ENCODE measurements at places on chromosomes 6 and 20.

DNA sequence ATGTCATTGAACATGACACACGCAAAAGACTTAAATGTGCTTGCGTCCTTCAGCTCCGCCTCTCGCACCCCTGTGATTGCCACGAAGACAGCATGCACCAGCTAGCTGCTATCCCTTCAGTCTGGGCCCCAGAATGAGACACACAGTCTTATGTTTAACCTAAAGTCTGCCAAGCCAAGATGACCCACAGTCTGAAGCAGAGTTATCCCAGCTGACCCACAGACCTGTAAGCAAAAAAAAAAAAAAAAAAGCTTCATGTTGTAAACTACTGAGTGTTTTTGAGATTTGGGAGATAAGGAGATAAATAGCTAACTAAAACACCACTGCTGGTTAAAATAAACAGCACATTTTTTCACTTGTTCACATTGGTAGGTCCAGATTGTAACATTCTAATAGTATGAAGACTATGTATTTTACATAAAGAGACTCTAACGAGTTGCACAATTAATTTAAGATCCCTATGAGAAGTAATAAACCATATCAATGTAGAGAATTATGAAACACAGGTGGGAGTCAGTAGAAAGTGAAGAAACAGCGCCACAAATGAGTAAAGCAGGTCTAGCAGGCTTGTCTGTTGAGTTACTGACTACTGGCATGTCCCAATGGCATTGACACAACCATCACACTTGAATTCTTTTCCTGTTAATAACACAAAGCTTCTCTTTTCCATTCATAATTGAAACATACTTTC, 47.4 kb upstream of the CCDC28A start:
- DNase-seq = peak; percentile 43

- DNase-seq = no peak
These were observed 34.4 kb downstream of the DSE start for GRCh38 chr6:116405138-116405537.

DNA sequence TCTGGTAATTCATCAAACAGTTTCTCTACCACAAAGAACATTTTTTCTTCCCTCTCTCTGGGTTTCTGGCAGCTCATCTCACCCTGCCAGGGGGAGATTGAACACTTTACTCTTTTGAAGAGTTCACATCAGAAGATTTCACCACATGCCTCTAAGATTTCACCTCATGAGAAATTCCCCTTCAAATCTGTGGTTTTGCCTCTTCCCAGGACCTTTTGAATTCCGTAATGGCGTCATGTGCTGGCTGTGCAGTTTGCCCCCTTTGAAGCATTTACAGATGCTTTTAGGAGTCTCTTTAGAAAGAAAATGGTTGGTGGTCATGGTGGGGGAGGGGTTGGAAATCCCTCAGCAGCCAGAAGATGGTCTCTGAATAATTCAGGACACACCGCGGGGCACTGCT, 486.1 kb downstream of the QKI start:
- DNase-seq = peak; percentile 4

DNA sequence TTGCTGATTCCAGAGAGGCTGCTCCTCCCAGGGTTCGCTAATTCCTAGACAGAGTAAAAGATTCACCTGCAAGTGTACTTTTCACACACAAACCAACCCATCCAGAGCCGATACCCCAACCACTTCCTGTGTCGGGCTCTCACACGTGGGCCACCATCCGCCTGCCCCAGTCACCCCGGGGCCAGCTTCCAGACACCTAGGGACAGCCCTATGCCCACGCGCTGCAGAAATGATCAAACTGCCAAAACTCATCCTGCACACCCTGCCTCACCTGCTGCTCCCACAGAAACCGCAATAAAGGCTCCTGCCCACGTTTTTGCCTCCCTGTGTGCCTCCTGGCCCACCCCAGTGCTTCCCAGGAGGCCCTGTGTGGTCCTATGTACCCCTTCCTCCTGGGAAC, 59.5 kb downstream of the PSMG4 start:
- no peak for DNase-seq

DNA sequence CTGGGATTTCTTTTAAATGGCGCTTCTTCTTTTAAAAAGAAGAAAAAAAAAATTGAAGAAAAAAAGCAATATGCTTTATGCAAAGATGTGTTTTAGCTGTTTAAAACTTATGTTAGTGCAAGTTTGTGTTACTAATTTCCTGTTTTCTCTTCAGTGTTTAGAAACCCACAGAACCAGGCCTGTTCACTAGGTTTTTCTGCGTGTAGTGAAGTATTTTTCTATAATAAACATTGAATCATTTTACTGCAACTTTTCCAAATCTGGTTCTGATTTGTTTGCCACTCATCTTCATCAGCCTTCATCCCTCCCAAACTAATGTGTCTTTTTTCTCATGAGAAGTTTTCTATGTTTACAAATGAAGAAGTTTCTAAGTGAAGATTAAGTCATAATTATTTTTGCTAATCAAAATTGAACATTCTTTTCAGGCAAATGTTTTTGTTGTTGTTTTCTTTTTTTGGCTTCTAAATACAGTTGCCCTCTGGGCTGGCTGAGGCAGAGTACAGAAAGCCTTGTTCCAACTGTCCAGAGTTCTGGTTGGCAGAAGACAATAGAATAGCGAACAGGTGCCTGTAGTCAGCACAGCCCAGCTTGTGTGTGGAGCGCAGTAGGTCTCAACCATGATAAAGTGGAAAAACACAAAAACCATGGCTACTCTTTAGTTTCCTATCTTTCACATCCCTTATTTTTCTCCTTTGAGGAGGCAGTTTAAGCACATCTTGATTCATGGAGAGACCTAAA, 14.5 kb downstream of the ZNF76 start:
- DNase-seq = no peak

DNA sequence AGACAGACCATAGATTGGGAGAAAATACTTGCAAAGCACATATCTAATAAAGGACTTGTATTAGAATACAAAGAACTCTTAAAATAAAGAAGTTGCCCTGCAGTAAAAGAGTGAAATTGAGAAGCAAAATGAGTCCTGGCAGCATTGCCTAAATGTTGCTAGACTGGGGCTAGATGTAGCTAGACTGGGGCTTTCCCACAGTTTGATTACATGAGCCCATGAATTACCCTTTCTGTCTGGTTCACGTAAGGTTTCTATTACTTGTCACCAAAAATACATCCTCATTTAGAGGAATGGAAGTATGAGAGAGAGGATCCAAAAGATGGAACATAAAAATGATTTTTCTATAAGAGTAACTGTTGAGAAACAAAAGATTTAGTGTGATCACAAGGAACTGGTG, 57.6 kb upstream of the CCDC28A start:
- no peak for DNase-seq

- no peak for DNase-seq
These were observed 33.5 kb upstream of the LGSN start for GRCh38 chr6:63353286-63353630.

DNA sequence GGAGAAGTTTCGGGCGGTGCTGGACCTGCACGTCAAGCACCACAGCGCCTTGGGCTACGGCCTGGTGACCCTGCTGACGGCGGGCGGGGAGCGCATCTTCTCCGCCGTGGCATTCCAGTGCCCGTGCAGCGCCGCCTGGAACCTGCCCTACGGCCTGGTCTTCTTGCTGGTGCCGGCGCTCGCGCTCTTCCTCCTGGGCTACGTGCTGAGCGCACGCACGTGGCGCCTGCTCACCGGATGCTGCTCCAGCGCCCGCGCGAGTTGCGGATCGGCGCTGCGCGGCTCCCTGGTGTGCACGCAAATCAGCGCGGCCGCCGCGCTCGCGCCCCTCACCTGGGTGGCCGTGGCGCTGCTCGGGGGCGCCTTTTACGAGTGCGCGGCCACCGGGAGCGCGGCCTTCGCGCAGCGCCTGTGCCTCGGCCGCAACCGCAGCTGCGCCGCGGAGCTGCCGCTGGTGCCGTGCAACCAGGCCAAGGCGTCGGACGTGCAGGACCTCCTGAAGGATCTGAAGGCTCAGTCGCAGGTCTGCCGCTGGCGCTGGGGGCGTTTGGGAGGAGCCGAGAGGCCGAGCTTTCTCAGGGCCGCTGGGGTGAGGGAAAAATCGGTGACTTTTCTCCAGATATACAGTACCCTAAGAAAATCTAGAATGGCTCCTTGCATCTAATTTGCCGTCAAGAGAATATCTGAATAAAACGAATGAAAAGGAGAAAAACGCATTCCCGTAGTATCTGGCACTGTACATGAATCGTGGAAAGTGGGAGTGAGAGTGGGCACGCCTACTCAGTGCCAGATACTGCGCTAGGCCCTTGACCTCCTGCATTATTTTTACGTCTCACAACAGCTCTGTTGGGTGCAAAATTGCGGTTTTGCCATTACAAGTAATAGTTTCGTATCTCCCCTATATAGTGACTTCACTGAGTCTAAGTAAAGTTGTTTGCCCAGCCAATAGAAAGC, 1.0 kb downstream of the CALHM6 start:
- peak; percentile 66 for DNase-seq

GRCh38 chr6:118307581-118307980, 240.5 kb upstream of the PLN start:
- DNase-seq = no peak

DNA sequence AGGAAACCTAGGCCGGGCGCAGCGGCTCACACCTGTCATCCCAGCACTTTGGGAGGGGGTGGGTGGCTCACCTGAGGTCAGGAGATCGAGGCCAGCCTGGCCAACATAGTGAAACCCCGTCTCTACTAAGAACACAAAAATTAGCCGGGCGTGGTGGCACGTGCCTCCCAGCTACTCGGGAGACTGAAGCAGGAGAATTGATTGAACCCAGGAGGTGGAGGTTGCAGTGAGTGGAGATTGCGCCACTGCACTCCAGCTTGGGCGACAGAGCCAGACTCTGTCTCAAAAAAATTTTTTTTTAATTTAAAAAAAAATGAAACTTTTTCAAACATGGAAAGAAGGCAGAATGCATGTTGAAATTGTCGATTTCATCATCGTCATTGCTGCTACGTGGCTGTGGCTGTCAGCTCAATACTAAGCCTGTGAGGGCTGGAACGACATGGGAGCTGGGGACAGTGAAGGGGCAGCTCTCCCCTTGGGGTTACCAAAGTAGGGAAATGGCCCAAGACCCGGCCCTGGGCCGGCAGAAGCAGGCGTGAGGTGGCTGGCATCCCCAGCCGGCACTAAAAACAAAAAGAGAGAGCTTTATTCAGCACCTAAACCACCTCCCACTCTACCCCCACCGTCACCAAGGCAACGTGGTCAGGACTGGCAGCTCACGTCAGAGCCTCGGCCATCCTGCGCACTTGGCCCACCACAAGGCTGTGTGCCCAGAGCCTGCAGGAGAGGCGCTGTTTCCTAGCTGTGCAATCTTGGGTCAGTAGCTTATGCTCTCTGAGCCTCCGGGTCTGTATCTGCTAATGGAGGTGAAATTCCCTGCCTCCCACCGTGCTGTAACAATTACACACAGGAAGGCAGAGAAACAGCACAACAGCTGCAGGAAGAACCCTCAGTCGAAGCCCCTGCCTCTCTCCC, 30.8 kb downstream of the AGPAT4 start:
- no peak for DNase-seq

DNA sequence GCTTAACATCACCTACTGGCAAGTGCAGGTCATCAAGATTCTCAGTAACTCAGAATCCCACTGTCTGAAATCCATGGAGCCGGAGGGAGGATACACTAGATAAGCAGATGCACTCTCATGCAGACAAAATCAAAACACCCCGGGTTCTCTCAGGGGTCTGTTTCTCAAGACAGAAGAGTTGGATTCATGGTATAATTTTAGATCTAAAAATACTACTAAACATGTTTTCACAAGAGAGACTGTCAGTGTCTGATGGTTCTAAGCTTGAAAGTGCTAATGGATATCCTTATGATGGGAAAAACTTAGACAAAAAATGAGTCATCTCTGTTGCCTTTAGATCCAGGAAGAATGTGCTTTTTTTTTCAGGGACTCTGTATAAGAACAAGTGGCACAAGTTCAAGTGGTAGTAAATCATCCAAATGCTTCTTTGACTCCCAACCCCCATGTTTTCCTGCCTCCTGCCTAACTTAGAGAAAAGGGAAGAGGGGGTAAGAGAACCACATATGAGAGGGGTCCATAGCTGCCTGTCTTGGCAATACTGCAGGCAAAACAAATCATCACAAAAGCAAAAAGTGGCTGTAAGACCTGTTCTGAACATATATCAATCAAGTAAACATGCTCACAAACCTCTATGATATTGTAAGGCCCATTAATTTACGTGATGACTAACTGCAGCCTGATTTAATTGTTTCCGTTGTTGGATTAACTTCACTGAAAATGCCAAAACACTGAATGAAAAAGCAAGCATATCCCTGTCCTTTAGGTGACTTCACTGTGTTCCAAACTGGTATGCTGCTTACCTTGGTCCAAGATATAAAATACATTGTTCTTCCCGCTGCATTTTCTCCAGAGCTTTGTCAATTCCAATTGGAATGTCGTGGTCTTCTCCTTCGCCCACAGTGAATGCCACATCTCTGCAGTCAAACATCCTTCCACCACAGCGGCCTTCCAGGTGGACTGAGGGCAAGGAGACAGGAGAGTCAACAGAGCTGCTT, 84.0 kb upstream of the TULP1 start:
- peak; percentile 97 for DNase-seq

GRCh38 chr6:139600919-139601475, 226.5 kb upstream of the CITED2 start:
- no peak for DNase-seq

DNA sequence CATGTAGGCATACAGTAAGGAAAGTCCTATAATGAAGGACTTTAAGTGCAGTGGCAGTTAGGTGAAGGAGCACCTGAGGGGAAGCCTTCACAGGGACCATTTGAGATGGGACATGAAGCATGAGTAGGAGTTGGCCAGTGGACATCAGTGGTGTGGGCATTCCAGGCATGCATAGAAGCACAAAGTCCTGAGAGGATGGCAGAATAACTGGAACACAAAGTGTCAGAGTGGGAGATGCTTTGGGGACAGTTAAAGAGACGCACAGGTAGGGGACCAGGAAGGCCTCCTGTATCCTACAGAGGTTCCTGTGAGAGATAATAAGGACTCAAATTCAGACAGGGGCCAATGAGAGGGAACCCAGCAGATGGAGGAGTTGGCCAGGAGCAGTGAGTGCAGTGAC, 26.4 kb upstream of the EFHC1 start:
- no peak for DNase-seq

DNA sequence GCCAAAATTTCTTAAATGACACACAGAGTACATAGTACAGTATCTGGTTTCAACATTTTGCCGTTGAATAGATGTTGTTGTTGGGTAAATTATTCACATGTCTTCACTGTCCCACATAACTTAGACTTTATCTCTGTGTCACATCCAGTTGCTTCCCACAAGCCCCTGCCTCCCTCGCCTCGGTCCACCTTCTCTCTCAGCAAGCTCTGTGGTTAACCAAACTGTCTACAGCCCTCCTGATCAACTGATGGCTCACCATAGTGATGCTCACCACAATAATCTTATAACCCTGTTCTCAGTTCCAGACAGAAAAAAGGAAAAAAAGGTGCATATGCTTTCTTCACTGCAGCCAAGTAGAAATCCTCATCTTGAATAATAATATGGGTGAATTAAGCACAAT, 23.0 kb downstream of the IL17F start:
- DNase-seq = peak; percentile 29

GRCh38 chr6:148304976-148305375, 37.7 kb upstream of the SASH1 start:
- peak; percentile 71 for DNase-seq

- DNase-seq = no peak
These were observed 98.8 kb upstream of the NXT1 start for GRCh38 chr20:23251779-23252178.

All from M059J (cell line).